ENCODE measurements at places on chromosomes 1 and 21.

GRCh38 chr1:235098547-235098946 lies 30.1 kb downstream of the TOMM20 start:
- no peak for DNase-seq

DNA sequence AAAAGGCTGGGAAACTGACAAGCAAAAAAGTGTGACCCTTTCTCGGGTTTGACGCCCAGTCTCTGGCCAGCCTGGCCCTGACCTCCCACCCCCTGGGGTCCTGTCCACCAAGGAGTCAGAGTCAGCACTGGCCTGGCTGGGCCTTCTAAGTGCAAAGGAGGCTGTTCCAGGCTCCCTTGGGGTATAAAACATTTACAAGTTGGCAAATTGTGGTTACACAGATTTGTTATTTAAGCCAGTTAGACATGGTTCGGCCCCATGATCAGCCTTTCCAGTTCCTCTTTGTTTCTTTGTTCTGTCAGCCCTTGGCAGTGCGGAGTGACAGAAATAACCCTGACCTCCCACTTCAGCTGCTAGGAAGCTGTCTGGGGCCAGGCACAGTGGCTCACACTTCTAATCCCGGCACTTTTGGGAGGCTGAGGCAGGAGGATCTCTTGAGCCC lies 161.6 kb upstream of the RAB4A start:
- DNase-seq = peak; percentile 44

DNA sequence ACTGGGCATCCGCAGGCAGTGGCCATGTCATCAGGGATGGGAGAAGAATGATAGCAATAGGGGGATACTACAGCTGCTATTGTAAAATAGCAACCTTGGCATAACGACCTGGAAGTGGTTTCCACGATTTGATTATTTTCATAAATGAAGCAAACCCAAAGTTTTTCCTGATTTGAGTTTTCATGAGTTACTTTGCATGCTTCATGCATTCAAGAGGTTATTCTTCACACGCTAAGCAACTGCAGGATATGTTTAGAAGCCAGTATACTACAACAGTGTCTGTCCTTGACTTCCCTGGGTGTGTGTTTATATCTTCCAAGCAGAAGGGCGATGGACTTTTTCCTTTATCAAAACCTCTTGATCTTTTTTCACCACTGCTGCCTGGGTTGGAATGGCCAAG lies 281.1 kb upstream of the DUSP10 start:
- DNase-seq = no peak

DNA sequence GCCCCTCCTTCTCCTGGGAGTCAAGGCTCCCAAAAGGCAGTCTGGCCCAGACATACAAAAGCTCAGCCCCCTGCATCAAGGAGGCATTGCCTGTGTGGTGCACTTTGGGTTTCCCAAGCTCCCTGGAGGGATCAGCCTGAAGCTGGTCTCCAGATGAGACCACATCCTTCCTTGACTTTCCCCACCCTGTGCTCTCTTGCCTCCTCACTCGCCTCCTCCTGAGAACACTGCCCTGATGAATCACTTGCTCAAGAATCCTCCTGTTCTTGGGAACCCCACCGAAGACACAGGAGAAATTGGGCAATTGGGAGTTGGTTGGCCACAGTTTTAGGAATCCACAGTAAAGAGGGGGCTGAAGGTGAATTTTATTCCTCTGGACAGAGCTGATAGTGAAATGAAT lies 34.8 kb upstream of the LYST start:
- DNase-seq = no peak

GRCh38 chr21:31656199-31657095 lies 3.0 kb upstream of the SOD1 start:
- DNase-seq = no peak

DNA sequence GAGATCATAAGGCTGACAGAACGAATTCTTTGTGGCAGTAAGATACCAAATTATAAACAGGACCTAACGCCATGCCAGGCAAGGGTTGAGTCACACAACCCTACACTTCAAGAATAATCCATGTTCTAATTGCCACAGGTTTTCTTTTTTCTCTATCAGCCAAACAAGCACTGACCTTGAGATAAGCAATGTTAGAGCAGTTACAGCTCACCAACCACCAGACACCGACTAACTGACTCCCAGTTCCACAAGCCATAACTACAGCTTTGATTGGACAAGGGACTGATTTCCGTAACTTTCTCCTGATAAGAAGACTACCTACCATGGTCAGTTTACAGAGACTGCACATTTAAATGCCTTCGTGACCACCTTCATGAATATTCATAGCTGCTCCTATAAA lies 149.6 kb downstream of the PTPRU start:
- DNase-seq = no peak

DNA sequence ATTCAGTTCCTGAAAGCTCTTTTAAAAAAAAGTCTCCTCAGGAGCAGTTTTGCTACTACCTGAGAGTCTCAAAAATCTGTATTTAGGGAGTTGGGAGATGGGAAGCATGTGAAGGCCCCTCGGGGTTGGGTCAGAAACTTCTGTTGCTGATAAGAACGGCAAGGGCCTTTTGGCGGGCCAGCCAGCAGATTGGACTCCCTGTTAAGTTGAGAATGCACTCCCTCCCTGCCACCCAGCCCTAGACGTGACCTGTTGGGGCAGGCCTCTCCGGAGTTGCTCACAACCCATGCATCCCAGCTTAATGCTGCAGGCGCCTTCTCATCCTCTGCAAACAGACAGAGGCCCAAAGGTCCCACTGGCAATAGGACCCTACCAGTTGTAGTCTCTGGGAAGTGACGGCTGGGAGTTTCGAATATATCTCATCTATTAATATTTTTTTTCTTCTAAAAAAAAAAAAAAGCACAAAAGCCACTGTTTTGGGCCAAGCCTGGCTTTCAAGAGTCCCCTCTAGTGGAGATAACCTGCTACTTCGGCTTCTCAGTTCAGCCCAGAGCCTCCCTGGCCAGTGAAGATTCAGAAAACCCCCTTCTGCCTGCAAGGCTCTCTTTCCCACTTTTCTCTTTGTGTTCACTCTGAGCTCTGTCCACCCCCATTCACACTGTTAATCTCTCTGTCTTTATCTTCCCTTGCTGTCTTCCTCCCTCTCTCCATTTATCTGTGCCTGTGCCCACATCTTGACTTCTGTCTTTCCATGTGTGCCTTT lies 5.3 kb downstream of the PLXNA2 start:
- peak; percentile 65 for DNase-seq

DNA sequence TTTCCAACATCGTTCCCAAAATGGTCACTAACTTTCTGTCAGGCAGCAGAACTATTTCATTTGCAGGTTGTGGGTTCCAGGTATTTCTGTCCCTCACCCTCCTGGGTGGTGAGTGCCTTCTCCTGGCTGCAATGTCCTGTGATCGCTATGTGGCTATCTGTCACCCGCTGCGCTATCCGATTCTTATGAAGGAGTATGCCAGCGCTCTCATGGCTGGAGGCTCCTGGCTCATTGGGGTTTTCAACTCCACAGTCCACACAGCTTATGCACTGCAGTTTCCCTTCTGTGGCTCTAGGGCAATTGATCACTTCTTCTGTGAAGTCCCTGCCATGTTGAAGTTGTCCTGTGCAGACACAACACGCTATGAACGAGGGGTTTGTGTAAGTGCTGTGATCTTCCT lies 9.3 kb downstream of the OR2AJ1 start:
- DNase-seq = no peak

DNA sequence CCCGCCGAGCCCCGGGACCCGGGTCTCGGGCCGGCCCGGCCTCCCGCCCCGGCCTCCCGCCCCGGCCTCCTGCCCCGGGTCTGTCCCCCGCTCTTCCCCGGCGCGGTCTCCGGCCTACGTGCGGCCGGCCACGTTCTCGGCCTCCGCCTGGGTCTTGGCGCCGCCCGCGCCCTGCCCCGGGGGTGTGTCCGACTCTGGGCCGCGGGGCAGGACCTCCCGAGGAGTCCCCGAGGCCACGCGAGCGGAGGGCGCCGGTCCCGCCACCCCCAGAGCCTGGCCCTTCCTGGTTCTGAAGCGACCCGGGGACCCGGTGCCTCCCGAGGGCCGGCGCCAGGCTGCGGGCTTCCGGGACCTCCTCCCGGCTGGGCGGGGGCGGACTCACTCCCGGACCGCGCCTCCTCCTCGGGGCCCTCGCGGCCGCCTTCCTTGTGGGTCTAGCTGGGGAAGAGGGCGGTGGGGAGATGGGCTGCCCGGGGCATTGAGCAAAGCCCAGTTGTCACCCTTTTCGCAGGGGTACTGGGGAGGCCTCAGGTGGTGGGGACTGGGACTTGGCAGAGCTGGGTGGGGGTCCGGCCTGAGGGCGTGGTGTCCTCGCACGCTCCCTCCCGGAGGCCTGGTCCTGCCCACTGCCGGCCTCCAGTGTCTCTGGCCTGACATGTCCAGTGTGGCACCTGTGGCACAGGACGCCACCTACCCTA lies 558 bp downstream of the PFKL start:
- peak; percentile 64 for DNase-seq

GRCh38 chr21:42593007-42593814 lies 60.2 kb upstream of the PDE9A start:
- peak; percentile 89 for DNase-seq

GRCh38 chr1:229218612-229219025 lies 52.3 kb upstream of the RAB4A start:
- DNase-seq = no peak

GRCh38 chr1:169485431-169486280 lies at the start of gene SLC19A2:
SLC19A2 (minus strand) TSS chr1:169485944; CDS start chr1:169485766, 178 bp downstream.
- peak; percentile 99 for DNase-seq

- DNase-seq = peak; percentile 66
Observed at GRCh38 chr1:71587961-71588360, 507.1 kb upstream of the ZRANB2 start.

DNA sequence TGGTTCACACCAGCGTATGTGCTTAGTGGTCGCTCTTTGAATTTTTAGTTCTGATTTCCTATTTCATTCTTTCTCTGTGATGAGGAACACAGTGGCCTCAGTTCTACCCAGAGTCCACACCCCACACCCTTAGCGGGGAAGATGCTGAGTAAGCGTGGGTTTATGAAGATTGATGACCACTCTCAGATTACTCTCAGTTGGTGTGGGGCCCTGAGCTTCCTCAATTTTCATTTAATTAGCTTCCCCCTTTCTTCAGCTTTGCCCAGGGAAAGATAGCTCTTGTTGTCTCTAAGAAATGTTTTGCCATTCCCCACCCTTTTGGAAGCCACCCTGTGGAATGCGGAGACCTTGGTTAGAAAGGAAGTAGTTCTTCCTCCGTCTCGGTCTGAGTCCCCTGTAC lies 299.9 kb upstream of the PROX1 start:
- DNase-seq = peak; percentile 54

- DNase-seq = no peak
Observed at GRCh38 chr1:193338194-193338593, 151.8 kb upstream of the B3GALT2 start.

GRCh38 chr1:41394959-41395956 lies 34.0 kb downstream of the FOXO6 start:
- DNase-seq = no peak

GRCh38 chr1:230507666-230508402 lies 81.7 kb upstream of the PGBD5 start:
- peak; percentile 69 for DNase-seq

DNA sequence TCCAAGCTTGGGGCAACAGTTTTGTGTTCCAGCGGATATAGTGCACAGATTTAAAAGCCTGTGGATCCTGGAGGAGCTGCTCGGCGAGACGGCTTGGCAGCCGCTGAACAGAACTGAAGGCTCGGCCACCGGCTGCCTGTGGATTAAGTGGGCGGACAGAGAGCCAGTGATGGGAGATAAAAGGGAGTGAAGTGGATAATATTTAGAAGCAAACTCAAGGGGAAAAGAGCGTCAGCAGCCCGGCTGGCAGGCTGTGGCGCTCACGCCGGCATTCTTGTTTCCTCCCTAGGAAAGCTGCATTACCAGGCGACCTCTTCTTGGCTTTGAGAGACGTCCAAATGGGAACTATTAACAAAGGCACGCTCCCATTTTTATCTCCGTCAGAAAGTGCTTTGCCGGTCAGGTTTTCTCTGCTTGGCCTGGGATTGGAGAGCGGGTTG lies 10.4 kb downstream of the TRABD2B start:
- DNase-seq = peak; percentile 39

DNA sequence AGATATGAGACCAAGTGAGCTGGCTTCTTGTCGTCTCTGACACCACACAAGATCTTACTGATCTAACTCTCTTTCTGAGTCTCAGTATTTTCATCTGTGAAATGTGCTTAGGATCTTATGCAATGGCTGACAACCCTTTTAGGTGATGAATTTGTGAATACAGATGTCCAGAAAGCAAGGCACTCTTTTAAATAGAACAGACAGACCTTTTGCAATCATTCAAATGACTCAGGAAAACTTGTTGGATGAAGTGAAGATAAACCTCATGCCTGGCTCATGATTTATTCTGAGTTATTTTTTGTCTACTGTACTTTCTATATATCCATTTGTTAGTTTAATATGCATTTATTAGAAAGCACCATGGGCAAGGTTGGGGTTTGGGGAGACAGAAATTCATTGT lies 411.3 kb downstream of the PTPRU start:
- DNase-seq = no peak

- DNase-seq = no peak
Observed at GRCh38 chr1:170674239-170674638, 10.3 kb downstream of the PRRX1 start.

GRCh38 chr1:169708647-169709046 lies 2.8 kb downstream of the SELL start:
- no peak for DNase-seq

GRCh38 chr1:25816112-25816718 lies 3.5 kb upstream of the MTFR1L start:
- no peak for DNase-seq

GRCh38 chr1:231929311-231929710 lies 302.7 kb downstream of the DISC1 start:
- peak; percentile 52 for DNase-seq

DNA sequence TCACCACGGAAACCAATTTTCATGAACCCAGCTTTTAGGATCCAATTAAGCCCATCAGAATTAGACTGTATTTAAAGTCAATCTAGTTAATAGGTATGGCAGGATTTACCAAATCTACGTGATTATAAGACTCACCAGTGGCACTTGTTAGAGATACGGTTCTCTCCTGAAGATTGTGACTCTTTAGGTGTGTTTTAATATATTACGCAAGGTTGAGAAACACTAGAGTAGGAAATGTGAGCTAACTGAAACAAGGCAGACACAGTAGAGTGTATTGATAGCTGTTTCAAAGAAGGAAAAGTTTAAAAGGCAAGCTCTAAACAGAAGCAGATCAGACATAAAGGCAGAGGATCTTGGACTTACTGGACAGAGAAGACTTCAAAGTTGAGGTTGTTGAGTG lies 11.2 kb upstream of the RPE65 start:
- DNase-seq = no peak

GRCh38 chr21:33644383-33645074 lies 2.2 kb downstream of the ITSN1 start:
- no peak for DNase-seq

- peak; percentile 39 for DNase-seq
Observed at GRCh38 chr1:184255560-184255959, 131.3 kb upstream of the C1orf21 start.

GRCh38 chr1:180863158-180863775 lies 49.4 kb upstream of the KIAA1614 start:
- no peak for DNase-seq

DNA sequence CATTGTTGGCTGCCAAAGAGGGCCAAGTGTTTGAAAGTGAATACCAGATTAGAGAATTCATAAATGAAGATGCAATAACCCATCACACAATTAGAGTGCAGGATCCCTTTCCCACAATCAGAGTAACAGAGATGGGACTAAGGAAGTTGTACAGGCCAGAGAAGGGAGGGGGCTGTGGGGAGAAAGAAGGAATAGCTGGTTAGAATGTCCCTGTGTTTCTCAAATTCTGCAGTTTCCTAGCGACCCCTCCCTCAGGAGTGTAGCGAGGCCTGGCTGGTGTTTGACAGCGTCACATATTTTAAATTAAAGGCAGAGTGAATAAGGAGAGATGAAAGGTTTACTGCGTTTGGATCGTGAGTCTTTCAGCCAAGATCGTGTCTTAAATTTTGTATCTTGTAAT lies 58.1 kb downstream of the GALNT2 start:
- no peak for DNase-seq

- peak; percentile 52 for DNase-seq
Observed at GRCh38 chr1:65255035-65255655, 54.2 kb upstream of the DNAJC6 start.

All from kidney (tissue), 22 donors.